Pancreas (tissue), 10 donors: ENCODE measurements at places on chromosomes 13 and 19. TPM values are rescaled to one million over a fixed set of nuclear protein-coding genes. Genes with fewer than 3 reads are reported as not detected.

DNA sequence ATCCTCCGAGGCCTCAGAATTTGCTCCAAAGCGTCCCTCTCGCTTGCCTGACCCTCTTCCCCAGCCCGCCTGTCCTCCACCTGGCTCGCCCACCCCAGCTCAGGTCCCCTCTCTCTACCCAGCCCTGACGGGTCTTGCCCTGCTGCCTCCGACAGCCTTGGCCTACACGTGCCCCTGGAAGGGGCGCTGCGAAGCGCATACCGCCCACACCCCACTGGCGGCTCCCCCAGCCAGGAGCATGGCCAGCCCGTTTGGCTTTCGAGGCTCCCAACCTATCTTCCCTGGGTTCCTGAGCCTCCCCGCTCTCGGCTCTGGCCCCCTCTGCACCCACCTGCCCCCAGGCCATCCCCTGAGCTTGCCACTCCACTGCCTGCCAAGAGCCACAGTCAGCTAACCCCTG lies 4.5 kb downstream of the XAB2 start:
- H3K4me3 ChIP-seq, result no peak overlapping the region
- H3K27me3 ChIP-seq, result no peaks in the 10 kb centered on the region
- peaks cover 16% of the 10 kb centered on the region for H3K4me1 ChIP-seq
- no peak overlapping the region for H3K27ac ChIP-seq

DNA sequence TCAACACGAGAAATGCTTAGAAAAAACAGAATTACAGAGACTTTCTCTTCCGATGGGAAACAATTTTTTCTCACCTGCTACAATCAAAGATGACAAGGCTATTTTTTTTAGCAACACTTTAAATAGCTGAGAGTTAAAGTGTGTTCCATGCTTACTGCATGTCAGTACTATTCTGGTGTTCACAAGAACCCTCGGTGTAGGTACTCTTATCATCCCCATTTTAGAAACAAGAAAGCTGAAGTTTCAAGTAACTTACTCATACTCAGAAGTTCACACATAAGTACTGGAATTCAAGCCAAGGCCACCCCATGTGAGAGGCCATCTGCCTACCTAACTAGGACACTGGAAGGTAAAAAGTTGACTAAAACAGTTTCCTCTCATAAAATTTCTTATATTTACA lies 9.0 kb upstream of the TNFRSF19 start:
- H3K27me3 ChIP-seq, result no peaks in the 10 kb centered on the region
- no peaks in the 10 kb centered on the region for H3K4me1 ChIP-seq
- H3K4me3 ChIP-seq, result no peak overlapping the region
- no peaks in the 10 kb centered on the region for H3K36me3 ChIP-seq
- no peak for DNase-seq

GRCh38 chr13:30394751-30395191 lies 27.5 kb upstream of the UBE2L5 start:
- H3K4me3 ChIP-seq, result peak overlapping the region; percentile 44
- DNase-seq, result no peak
- H3K4me1 ChIP-seq, result peaks cover 3% of the 10 kb centered on the region
- no peaks in the 10 kb centered on the region for H3K36me3 ChIP-seq

- H3K36me3 ChIP-seq, result no peaks in the 10 kb centered on the region
- no peak overlapping the region for H3K27ac ChIP-seq
- no peaks in the 10 kb centered on the region for H3K4me1 ChIP-seq
Observed at GRCh38 chr19:3603121-3603811, 3.4 kb downstream of the TBXA2R start.

RETN gene
- total RNA-seq, result not detected

C2CD4C gene
- total RNA-seq, result 0.49 TPM
